NCI-H1048 (cell line): ENCODE measurements at places on chromosomes 7 and 10.
A peak's percentile ranks its signal among the peaks of the same experiment; 100 is the strongest.

DNA sequence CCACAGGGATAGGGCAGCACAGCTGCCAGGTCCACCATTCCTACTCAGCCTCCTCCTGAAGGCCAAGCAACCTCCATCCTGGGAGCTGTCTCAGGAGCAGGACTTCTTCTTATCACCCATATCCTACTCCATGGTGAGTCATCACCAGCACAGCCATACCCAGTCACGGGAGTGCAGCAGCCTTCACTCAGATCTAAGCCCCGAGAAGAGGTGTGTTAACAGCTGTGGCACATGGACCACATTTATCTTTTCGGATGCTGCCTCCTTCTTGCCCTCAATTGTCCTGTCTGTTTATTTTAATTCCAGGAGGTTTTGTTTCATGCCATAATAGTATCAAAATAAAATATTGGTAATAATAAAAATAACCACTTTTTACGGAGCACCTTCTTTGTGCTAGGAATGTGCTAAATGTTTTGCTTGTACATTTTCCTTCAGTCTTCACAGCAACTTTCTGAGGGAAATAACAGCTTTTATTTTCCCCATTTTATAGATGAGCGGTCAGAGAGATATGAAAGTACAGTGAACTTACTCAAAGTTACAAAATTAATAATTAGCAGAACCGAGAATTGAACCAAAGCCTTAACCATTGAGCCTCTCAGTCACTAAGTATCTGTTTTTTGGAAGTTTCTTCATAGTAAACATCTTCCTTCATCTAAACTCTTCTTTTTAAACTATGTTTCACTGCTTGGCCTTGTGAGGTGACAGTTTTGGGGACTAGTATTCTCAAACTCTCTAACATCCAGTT is 2.5 kb upstream of the KEL start:
- no peak for DNase-seq

DNA sequence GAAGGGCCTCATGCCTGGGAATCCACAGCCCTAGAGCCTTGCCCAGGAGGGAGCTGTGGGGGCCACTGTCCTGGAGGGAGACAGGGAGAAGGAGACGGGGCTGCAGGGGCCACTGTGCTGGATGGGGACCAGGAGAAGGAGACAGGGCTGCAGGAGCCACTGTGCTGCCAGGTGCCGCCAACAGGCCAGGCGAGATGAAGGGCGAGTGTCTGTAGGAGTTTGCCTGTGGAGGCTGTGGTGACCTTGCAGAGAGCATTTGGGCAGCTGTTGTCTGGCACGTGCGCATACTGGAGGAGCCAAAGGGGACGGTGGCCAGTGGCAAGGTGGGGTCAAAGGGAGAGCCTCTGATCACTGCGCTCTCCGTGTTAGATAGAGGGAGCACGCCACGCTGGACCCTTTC is 79.2 kb downstream of the NKX6-2 start:
- no peak for DNase-seq

DNA sequence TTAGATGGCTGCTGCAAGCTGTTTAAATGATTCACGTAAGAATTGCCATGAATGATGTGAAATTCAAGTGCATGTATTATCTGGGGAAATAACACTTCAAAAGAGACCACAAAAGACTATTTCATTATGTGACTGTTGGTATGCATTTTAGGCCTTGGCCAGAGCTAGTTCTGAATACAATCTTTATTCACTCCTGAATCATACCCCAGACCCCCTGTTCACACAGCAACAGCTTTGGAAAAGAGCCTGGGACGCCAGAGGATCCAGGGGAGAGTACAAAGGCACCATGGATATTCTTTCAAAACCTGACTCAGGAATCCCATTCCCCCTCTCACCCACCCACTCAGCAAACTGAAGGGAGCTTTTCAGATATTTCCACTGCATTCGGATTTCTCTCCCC is 377.1 kb upstream of the DPP6 start:
- DNase-seq = no peak

GRCh38 chr7:30771880-30772425 is 736 bp downstream of the MINDY4 start:
- DNase-seq = no peak

GRCh38 chr7:3043544-3044371 is at the start of gene CARD11:
CARD11 (minus strand) TSS chr7:3043867; CDS start chr7:2958506, 85,361 bp downstream.
- no peak for DNase-seq

DNA sequence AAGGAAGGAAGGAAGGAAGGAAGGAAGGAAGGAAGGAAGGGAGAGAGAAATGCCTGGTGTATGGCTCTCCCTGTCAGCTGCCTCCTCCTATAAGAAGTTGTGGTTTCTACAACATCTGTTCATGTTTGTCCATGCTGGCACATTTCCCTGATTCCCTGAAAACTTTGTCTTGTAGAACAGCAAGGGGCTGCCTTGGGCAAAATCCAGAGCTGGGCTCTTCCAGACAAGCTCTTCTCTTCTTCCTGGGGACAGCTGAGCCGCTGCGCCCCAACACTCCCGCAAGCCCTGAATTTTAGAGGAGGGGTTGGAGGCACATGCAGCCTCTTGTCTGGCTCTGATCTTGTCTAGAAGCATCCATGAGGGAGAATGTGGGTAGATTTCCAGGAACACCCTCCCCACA is 282.0 kb upstream of the ADARB2 start:
- DNase-seq = no peak

DNA sequence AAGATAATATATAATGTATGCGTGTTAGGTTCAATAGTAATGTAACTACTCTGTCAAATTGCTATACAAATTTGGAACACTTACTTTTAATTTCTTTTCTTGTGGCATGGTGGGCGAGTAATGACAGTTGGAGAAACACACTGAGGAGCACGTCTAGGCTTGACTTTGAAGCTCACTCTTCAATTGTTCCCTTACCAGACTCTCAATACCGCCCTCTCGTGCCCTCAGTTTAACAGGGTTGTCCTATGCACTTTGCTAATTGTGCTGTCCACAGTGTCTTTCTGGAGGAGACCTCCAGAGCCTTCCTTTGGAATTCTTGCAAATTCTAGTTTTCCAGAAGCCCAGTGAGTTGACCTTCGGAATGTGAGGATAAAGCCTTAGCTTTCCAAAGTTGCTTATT is 107.2 kb upstream of the RELN start:
- DNase-seq = no peak

GRCh38 chr10:65128277-65128676 is 1607.1 kb downstream of the REEP3 start:
- DNase-seq = no peak

- no peak for DNase-seq
Observed at GRCh38 chr10:131876508-131876907, 24.3 kb upstream of the PPP2R2D start.

- no peak for DNase-seq
Observed at GRCh38 chr10:87775766-87776165, 42.3 kb downstream of the ATAD1 start.

DNA sequence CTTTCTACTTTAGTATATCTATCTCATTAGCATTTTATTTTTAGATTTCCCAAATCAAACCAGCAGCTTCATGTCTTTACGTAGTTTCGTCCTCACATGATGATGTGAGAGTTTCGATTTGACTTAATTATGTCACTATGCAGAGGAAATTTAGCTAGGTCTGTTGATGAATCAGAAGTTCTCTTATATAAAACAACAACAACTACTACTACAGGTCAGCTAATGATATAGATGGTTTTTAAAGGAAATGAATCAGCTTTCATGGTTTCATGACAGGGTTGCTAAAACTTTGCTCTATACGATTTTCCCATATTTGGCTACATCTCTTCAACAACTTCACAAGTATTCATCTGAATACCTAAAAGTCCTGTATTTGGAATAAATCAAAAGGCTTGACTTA is 28.6 kb downstream of the JAZF1 start:
- no peak for DNase-seq

- no peak for DNase-seq
Observed at GRCh38 chr10:63919575-63920279, 398.5 kb downstream of the REEP3 start.

GRCh38 chr10:59016043-59016442 is 160.4 kb upstream of the PHYHIPL start:
- DNase-seq = no peak

DNA sequence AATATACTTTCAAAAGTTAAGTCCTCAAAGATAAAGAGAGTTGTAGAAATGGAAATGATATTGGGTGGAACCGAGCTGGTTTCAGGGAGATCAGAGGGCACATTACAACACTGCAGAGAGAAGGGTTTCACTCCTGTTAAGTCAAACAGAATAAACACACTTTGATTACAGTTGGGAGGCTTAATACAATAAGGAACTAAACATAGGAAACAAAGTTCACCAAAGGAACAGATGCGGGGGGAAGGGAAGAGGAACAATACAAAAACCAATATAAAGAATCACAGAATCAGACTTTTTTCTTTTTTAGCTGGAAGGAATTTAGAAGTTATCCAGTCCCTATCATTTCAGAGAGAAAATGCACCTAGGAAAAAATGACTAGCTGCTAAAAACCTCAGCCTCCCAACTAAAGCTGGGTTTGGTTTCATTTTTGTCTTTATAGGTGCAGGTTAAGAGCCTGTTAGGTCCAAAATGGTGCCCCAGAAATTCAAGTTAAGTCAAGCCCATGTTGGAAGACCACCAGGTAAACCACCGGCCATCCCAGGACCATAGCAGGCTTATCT is 81.9 kb downstream of the DNMBP start:
- DNase-seq = no peak

GRCh38 chr7:157473051-157473569 is 136.3 kb downstream of the DNAJB6 start:
- no peak for DNase-seq

DNA sequence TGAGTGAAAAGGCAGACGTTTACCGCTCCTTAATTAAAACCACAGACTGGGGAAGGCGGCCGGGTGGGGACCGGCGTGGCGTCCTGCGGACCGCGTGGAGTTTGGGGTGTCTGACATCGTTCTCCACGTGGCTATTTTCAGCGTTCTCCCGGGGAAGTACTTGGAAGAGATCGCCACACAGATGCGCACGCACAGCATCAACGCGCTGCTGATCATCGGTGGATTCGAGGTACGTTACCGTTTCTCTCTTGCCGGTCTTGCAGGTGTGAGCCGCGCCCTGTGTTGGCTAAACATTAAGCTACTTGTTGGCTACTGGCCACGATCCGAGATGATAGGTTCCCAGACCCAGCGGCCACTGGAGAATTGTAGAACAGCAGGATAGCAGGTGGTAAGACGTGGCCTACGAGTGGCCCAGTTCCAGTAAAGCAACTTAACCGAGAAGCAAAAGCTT is 51.3 kb downstream of the PFKP start:
- no peak for DNase-seq

- no peak for DNase-seq
Observed at GRCh38 chr7:115914951-115915350, 115.6 kb downstream of the TFEC start.

- DNase-seq = no peak
Observed at GRCh38 chr7:151644554-151644953, 124.9 kb upstream of the RHEB start.

DNA sequence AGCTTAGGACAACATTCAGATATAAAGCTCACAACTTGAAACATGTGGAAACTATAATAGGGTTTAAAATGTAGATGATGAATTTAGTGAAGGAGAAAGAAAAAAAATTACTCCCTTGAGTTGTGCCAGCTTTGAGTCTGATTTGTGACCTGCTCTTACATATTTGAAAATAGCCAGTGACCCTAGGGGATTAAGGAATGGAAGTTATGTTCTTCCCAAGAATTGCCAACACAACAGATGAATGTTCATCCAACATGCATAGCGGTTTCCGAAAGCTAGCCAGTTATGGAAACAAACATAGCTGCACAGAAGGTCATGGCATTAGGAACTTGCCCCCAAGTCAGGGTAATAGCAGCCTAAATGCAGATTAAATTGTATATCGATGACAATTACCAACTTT is 10.8 kb downstream of the TMEM196 start:
- no peak for DNase-seq

GRCh38 chr10:60962946-60963345 is 19.0 kb upstream of the RHOBTB1 start:
- no peak for DNase-seq

DNA sequence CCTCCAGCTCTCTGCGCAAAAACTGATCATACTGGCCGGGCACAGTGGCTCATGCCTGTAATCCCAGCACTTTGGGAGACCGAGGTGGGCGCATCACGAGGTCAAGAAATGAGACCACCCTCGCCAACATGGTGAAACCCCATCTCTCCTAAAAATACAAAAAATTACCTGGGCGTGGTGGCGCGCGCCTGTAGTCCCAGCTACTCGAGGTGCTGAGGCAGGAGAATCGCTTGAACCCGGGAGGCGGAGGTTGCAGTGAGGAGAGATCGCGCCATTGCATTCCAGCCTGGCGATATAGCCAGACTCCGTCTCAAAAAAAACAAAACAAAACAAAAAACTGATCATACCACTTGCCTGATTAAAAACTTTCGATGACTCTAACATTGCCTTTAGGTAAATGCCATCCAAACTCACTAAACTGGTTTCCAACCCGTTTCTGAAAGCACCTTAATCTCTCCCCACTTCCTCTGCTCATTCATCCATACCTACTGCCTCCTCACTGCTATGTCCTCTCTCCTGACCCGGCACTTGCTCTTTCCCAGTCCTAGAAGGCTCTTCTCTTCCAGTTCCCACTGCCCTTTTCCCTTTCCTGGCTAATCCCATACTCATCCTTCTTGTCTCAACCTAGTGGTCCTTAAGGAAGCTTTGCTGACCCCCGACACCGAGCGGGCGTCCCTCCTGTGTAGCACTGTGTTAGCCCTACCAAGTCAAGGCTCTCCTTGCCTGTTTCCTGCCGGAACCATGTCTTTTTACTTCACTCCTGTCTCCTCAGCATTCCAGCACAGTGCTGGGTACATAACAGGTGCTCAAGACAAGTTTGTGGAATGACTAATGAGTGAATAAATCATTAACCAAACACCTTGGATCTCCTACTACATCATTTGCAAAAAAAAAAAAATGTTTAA is 686 bp upstream of the MIOS start:
- DNase-seq = peak; percentile 4

- no peak for DNase-seq
Observed at GRCh38 chr7:120460949-120461348, 188.0 kb downstream of the KCND2 start.

GRCh38 chr10:11209830-11210181 is 192.1 kb downstream of the CELF2 start:
- DNase-seq = no peak
